ENCODE measurements at places on chromosomes 16 and 17. TPM values are rescaled to one million over a fixed set of nuclear protein-coding genes. Genes with fewer than 3 reads are reported as not detected.

Gene KRT32
- 0.72 TPM for total RNA-seq

Gene HAS3
- 6.9 TPM for total RNA-seq

Gene SP6
- total RNA-seq: 4.0 TPM

Gene CD300A
- 0.21 TPM for total RNA-seq

Gene STAC2
- 0.08 TPM for total RNA-seq

Gene WFIKKN2
- total RNA-seq: 0.05 TPM

Gene WDR90
- 58.9 TPM for total RNA-seq

- 0 out of 2 replicates have a peak, but pooled peaks cover 2% of the 10 kb centered on the region for H3K36me3 ChIP-seq
- peaks cover 15% of the 10 kb centered on the region for H3K4me1 ChIP-seq
- DNase-seq: no peak
- no peak overlapping the region for H3K27ac ChIP-seq
These were observed 72.9 kb downstream of the CYTH1 start for GRCh38 chr17:78709119-78709681.

DNA sequence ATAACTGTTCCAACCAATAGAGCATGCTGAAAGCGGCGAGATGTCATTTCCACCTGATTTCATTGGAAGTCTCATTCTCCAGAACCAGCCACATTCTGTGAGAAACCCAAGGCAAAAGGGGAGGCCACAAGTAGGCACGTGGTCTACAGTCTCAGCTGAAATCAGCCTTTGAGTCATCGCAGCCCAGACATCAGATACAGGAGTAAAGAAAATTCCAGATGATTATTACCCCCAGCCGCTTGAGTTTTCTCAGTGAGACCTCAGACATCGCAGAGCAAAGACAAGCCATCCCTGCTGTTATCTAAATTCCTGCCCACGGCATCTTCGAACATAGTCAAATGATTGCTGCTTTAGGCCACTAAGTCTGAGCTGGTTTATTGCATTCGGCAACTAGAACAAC lies 23.1 kb downstream of the STAT3 start:
- H3K36me3 ChIP-seq: no peaks in the 10 kb centered on the region
- no peak overlapping the region for H3K4me3 ChIP-seq
- peaks cover 55% of the 10 kb centered on the region for H3K4me1 ChIP-seq

DNA sequence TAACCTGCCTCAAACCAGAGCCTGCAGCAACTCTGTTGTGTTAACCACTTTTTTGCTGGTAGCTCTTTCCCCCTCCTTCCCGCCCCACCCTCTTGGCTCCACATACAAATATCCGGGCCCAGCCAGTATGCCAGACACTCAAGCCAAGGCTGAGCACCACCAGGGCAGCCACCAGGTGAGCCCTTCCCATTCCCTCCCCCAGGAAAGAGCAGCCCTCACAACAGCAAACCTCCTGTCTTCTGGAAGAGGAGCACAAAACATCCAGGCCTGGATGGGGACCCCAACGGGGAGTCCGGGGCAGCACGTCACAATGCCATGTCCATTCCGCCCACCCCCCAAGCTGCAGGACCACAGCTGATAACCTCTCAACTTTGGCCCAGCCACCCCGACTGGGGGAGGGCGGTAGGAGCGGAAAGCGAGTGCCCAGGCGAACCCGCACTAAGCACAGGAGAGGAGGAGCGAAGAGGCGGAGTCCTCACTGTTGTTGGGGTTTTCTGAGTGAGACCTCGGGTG lies 757 bp downstream of the ORMDL3 start:
- peaks cover 36% of the 10 kb centered on the region for H3K4me1 ChIP-seq
- H3K36me3 ChIP-seq: no peaks in the 10 kb centered on the region
- peak overlapping the region; percentile 1 for H3K27ac ChIP-seq
- H3K27me3 ChIP-seq: no peaks in the 10 kb centered on the region

DNA sequence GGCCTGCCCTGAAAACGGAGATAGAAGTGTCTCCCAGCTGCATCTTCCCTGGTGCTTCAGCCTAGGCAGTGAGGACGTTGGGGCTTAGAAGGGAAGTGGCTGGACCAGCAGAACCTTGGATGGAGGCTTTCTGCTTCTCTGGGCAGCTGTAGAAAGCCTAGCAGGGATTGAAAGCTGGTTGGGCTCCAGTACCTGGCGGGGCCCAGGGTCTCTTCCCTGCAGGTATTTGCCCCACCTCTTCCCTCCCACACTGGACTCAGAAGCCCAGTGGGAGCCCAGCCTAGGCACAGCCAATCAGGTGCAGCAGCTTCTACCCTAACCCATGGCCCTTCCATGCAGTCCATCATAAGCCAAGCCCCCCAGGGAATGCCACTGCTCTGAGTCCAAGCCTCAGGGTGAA lies 190.3 kb upstream of the IRX6 start:
- no peak overlapping the region for H3K27ac ChIP-seq
- H3K36me3 ChIP-seq: no peaks in the 10 kb centered on the region
- H3K4me3 ChIP-seq: no peak overlapping the region

DNA sequence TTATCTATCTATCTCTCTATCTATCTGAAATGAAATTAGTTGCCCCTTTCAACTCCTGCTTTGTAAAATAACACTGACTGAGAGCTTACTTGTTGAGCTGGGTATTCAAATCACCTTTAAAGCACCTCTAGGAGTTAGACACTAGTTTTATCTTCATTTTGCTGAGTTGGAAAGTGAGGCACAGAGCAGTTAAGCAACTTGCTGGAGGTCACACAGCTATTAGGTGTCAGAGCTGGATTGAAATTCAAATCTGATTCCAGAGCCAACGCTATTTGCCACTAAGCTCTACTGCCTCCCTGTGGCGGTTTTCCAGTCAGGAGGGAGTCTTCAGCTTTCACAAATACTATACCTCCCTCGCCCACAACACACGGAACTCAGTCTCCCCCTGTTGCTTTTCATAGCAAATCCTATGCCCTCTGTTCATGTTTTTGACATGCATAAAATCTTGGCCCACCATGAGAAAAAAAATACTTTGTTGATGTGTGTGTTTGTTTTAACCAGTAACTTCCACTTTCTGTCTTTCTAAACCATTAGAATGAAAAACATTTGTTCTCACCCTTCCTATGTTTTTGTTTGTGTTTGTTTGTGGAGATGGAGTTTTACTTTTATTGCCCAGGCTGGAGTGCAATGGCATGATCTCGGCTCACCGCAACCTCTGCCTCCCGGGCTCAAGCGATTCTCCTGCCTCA lies 74.8 kb upstream of the SMURF2 start:
- H3K27me3 ChIP-seq: no peaks in the 10 kb centered on the region
- no peak overlapping the region for H3K27ac ChIP-seq
- peaks cover 8% of the 10 kb centered on the region for H3K4me1 ChIP-seq
- no peak for DNase-seq
- no peak overlapping the region for H3K4me3 ChIP-seq
- no peaks in the 10 kb centered on the region for H3K36me3 ChIP-seq

- no peak overlapping the region for H3K27ac ChIP-seq
- no peak overlapping the region for H3K4me3 ChIP-seq
- DNase-seq: no peak
- no peaks in the 10 kb centered on the region for H3K27me3 ChIP-seq
- H3K4me1 ChIP-seq: peaks cover 6% of the 10 kb centered on the region
- H3K36me3 ChIP-seq: no peaks in the 10 kb centered on the region
These were observed 5.2 kb upstream of the TMEM97 start for GRCh38 chr17:28313841-28314240.

DNA sequence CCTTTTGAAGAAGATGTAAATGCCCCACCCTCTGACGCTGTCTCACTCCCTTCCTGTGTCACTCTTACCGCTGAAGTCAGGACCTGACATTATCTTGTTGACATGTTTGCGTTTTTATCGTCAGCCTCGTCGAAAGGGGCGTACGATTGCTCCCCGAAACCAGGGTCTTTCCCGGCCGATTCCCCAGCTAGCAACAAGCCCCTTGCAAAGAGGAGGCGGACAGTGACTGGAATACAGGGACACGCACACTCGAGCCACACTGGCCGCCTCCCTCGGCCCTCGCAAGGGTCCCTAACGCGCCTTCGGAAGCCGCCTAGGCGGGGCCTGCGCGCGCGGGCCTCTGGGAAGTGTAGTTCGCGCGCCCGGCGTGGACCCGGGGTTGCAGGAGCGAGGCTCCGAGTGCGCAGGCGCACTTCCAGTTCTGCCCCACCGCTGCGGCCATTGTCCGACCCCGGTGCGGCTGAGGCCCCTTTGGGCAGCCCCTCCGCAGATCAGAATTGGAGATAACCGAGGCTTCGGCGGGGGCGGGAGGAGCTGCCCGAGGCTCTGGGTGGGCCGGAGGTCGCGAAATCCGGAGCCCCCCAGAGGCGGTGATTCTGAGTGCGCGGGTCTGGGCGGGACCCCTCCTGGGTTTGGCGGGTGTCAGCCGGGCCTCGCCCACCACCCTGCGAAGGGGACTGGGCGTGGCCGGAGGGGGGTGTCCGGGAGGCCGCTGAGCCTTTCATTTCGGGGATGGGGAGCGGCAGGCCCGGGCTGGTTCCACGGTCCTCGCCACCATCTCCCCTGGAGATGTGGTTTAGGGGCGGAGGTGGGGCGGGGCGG lies at the start of gene ZFP90:
Gene ZFP90, plus strand, starts transcription at position 412 of the 822 bp plus-strand sequence. CDS start 502 bp downstream, outside the sequence.
- no peaks in the 10 kb centered on the region for H3K4me1 ChIP-seq
- H3K27ac ChIP-seq: peak within 1 kb of the TSS; percentile 83
- H3K36me3 ChIP-seq: peaks cover 3% of the 10 kb centered on the region
- H3K4me3 ChIP-seq: peak within 1 kb of the TSS; percentile 71

GRCh38 chr16:78487471-78487870 lies 388.0 kb downstream of the WWOX start:
- no peaks in the 10 kb centered on the region for H3K27me3 ChIP-seq
- no peaks in the 10 kb centered on the region for H3K4me1 ChIP-seq
- H3K36me3 ChIP-seq: no peaks in the 10 kb centered on the region
- no peak for DNase-seq

GRCh38 chr16:83728492-83728891 lies 79.3 kb upstream of the HSBP1 start:
- H3K36me3 ChIP-seq: no peaks in the 10 kb centered on the region
- H3K27ac ChIP-seq: no peak overlapping the region
- H3K27me3 ChIP-seq: no peaks in the 10 kb centered on the region
- DNase-seq: no peak
- no peak overlapping the region for H3K4me3 ChIP-seq

DNA sequence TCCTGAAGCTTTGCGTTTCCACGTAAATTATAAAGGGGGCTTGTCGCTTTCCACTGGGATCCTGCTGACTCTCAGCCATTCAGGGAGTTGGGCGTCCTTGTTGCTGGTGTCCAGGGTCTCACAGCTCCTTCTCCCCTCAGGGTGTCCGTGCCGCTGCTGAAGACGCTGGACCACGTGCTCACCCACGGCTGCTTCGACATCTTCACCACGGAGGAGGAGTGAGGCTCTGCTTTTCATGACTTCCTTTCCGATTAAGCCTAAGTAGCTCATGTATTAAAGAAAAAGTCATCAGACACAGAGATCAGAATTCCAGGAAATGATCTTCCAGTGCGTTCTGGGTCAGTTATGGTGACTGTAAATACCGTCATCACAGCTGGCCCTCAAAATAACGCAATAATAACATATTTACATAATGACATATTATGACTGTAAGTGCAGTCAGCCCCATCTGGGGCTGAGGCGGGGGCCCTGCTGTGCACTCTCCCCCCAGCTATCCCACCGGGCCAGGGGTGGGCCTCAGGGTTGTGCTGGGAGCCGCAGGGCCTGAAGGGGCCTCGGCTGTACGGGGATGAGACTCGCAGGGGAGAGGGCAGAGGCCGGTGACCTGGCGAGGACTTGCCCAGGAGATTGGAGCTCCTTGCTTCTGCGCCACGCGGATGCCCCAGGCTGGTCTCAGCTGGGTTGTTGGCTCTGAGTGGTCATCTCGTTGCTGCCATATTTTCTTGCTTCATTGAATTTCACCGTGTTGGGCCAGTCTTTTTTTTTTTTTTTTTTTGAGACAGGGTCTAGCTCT lies 92.9 kb upstream of the ZNF750 start:
- no peaks in the 10 kb centered on the region for H3K36me3 ChIP-seq
- H3K27me3 ChIP-seq: no peaks in the 10 kb centered on the region

GRCh38 chr16:83722456-83723183 lies 85.2 kb upstream of the HSBP1 start:
- no peak for DNase-seq
- H3K36me3 ChIP-seq: no peaks in the 10 kb centered on the region
- H3K4me3 ChIP-seq: no peak overlapping the region
- H3K27me3 ChIP-seq: no peaks in the 10 kb centered on the region
- H3K27ac ChIP-seq: no peak overlapping the region
- no peaks in the 10 kb centered on the region for H3K4me1 ChIP-seq

GRCh38 chr16:12120217-12120981 lies 143.9 kb downstream of the SNX29 start:
- H3K27ac ChIP-seq: no peak overlapping the region
- no peaks in the 10 kb centered on the region for H3K36me3 ChIP-seq
- no peaks in the 10 kb centered on the region for H3K4me1 ChIP-seq
- no peak overlapping the region for H3K4me3 ChIP-seq

GRCh38 chr17:39841134-39841683 lies 22.9 kb downstream of the IKZF3 start:
- no peaks in the 10 kb centered on the region for H3K36me3 ChIP-seq
- H3K27ac ChIP-seq: no peak overlapping the region
- peaks cover 14% of the 10 kb centered on the region for H3K27me3 ChIP-seq
- no peak overlapping the region for H3K4me3 ChIP-seq

DNA sequence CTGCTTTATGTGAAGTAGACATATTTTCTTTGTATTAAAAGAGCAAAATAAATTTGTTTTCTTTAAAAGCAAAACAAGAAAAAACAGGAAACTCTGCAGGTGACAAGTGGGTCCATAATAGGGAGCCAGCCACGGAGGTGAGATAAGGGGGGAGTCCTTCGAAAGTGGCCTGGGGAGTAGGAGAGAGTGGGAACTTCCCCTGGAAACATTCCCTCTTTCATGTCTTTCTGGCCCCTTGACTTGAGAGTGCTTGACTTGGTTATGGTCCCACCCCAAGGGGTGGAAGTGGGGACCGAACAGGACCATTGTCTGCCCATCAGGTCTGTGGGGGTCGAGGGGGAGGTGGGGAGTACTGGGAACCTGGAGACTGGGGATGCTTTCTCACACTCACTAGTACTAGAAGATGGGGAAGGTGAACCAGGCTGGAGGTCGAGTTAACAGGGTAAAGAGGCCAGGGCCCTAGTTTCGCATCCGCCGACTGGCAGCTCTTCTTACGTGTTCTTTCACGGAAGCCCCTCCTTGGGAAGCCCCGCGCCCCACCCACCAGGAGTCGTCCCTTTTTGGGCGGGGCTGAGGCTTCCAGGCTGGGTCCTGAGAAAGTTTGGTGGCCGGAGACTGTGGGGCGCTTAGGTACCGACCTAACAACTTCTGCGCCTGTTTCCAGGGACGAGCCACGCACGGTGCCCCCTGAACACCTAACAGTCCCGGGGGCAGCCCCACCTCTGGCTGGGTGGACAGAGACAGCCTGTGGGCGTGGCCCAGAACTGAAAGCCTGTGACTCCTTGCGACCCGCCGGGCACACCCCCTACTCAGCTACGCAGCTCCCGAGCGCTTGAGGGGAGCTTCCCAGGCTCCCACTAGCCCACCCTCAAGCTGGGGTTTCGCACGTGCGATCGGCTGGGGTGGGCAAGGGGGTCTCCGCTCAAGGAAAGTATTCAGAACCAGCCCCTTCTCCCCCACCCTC lies 790 bp downstream of the TRADD start:
- H3K27ac ChIP-seq: peak overlapping the region; percentile 65
- DNase-seq: no peak
- no peaks in the 10 kb centered on the region for H3K36me3 ChIP-seq
- H3K4me3 ChIP-seq: peak overlapping the region; percentile 71
- H3K27me3 ChIP-seq: no peaks in the 10 kb centered on the region

DNA sequence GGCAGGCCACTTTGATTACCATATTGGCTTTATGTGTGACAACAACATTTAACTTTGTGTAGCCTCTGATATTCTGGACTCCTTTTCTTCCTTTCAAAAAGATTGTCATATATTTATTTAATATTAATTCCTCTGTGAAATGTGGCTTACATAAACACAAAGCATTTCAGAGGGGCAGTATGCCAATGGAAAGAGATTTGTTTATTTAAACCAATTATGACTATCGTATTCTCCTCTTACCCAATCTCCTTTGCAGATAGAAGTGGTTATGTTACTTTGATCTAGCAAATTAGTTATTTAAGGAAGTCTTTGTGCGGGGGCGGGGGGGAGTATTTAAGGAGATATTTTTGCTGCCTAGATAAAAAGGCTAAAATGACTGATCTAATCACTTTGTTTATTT lies 573.7 kb upstream of the KIF2B start:
- H3K27ac ChIP-seq: no peak overlapping the region
- H3K27me3 ChIP-seq: no peaks in the 10 kb centered on the region
- H3K4me1 ChIP-seq: no peaks in the 10 kb centered on the region
- H3K36me3 ChIP-seq: no peaks in the 10 kb centered on the region

Measured in Panc1 (cell line).